NCI-H2171 (cell line): ENCODE measurements at places on chromosomes 4 and X.

DNA sequence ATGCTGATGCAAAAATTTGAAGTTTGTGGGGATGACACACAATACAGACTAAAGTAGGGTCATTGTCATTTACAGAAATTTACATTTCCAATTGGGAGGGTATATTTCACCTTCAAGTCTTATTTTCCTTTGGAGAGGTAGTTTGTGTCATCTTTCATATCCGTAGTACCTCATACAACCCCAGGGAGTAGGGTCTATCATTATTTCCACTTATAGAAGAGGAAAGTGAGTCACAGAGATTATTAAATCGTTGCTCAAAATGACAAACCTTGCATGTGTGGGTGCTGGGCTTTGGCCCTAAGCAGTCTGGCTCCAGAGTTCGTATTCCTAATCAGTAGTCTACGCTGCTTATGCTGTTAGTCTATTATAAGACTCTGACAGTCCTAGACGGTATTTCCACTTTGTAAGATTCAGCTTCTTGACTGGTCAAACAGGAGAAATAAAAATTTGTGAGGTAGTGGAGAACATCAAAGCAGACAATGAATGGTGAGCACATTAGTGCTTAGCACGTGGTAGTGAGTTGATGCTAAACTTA lies 516.5 kb downstream of the PCDH7 start:
- DNase-seq: no peak

GRCh38 chr4:73181231-73181630 lies 77.4 kb downstream of the ANKRD17 start:
- DNase-seq: no peak

DNA sequence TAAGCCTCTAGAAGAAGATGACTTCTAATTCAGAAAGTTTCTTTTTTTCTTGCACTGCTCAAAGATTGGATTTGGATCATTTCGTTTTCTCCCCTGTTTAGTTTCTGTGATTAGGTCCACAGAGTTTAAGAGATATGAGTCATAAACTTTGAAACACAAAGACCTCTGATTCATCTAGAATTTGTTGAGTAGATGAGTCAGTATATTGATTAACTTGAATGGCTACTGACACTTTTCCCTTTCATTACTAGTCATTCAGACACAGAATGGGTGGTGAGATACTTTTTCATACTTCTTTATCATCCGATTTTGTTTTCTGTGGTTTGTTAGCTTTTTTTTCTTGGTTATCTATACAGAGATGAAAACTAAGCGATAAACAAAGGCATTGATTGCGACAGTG lies 34.1 kb upstream of the AFF2 start:
- no peak for DNase-seq

DNA sequence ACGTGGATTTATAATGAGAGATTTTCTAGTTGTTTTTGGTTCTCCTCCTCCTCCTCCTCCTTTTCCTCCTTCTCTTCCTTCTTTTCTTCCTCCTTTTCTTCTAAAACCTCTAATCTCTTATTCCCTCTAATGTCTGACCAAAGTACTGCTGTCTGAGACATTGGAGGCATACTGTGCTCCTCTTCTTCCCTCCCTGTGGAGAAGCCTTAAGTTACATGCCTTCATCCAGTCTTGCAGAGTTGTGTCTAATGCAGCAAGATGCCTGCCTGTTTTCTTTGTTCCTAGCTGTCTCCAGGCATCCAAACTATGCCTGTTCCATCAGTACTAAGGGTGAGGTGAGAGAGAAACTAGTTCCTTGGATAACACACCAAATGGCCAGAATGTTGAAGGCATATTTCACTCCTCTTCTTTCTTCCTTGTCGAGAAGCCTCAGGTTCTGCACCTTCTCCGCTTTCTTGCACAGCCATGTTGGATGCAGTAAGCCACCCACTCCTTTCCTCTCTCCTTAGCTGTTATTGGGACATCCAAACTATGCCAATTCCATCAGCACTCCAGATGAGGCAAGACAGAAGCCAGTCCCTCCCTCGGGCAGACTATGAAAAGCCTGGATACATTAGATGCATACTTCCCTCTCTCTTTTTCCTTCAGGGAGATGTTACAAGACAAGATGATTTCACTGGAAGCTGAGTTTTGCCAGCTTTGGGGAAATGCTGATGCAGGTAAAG lies 285.7 kb upstream of the TRAM1L1 start:
- DNase-seq: no peak

DNA sequence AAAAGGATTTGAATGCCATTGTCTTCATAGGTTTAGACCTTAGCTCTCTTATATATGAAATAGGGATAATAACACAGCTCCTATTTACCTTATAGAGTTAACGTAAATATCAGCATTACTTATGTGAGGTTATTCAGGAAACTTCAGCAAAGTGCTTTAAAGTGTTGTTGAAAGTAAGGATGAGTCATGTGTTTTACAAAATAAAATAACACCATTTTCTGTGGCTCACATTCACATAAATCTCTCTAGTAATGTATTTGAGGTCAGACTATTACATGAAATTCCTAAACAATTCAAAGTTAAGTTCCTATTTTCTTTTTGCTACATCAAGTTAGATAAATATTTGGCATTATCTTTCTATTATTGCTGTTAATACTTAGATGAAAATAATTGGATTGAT lies 2.9 kb downstream of the GNRHR start:
- no peak for DNase-seq

GRCh38 chr4:128465523-128465922 lies 177.9 kb upstream of the PGRMC2 start:
- DNase-seq: no peak
